Amniotic stem cell (primary cell): ENCODE measurements at places on chromosomes 2 and 18.

GRCh38 chr2:46273919-46274318 is 23.3 kb upstream of the EPAS1 start:
- no peak for DNase-seq

DNA sequence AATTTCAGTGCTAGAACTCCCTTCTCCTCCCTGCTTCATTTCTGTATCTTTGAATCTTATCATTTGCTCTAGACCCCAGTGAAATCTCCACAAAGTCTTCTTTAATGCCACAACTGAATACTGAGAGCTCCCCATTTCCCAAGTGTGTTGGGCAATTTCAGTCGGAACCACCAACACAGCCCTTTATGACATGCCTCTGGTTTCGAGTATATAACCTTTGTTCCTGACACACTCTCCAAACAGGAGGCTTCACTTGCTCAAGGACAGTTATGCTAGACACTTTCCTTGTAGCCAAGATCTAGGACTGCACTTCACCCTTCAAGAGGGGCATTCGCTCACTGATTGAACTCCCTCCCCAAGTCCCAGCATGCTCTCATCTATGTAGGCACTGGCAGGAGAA is 18.6 kb upstream of the TTR start:
- DNase-seq: no peak

DNA sequence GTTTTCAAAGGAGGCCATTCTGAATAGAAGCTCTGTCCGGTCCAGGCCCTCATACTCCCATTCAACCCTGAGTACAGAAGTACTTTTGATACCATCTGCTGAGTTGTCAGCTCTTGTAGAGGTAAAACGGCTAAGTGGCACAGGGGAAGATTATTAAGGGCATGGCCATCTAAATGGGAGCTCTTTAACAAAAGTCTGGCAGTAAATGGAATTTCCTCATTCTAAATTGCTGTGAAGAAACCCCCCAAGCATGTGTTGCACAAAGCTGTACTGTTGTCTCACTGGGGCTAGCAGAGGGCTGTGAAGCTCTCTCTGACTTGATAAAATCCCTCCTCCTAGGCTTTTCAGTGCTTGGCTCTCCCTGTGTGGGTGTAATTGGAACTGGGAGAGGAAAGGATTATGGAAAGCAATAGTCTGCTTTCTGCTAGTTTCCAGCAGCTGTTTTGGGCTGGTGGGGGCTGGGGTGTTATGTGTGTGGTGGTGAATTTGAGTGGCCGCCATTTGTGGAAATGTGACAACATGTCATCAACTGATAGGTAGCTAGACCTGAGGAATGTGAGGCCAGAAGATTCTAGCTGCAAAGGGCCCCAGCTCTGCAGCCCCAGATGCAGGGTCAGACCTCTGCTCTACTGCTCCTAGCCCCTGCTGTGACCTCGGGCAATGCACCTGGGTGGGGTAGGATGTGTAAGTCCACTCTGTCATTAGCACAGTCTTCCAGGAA is 65.1 kb downstream of the MAP4K4 start:
- no peak for DNase-seq

- no peak for DNase-seq
Measured at GRCh38 chr2:30282081-30282480, 50.7 kb downstream of the LBH start.

DNA sequence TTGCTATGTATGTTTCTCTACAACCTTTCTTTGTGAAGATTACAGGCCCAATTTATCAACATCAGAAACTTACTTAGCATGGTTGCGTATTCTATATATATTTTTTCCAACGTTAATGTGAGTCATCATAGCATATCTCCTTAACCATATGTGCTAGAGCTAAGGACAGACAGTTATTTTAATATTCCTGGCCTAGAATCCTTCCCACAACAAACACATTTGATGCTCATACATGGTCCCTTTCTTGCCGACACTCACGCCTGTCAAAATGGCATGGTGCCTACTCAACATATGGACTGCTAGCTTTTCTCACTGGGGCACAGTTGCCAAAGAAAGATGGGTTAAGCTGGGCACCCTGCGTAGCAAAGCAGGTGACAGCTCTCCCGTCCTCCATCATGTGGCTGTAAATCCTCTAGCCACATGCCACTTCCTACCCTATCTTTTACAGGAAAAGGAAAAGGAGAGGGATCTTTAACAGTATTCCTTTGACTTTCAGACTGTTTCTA is 75.2 kb upstream of the GALNT5 start:
- no peak for DNase-seq

DNA sequence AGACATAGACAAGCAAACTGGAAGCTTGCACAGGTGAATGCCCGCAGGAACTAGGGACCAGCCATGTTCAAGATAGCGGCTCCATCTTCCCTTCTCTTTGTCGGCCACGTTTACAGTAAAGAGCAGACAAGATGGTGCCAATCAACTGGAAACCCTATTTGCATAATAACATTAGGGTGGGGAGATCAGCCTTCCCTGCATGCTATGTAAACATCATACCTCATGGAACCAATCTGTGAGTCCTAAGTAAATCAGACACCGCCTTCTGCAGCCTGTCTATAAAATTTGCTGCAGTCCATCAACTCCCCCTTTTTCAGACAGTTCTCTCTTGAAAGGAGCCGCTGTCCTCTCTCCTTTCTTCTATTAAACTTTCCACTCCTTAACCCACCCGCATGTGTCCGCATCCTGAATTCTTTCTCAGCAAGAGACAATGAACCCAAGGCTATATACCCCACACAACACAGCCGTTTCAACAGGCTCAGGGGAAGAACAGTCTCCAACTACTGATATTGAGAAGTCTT is 384.4 kb downstream of the EIPR1 start:
- no peak for DNase-seq

DNA sequence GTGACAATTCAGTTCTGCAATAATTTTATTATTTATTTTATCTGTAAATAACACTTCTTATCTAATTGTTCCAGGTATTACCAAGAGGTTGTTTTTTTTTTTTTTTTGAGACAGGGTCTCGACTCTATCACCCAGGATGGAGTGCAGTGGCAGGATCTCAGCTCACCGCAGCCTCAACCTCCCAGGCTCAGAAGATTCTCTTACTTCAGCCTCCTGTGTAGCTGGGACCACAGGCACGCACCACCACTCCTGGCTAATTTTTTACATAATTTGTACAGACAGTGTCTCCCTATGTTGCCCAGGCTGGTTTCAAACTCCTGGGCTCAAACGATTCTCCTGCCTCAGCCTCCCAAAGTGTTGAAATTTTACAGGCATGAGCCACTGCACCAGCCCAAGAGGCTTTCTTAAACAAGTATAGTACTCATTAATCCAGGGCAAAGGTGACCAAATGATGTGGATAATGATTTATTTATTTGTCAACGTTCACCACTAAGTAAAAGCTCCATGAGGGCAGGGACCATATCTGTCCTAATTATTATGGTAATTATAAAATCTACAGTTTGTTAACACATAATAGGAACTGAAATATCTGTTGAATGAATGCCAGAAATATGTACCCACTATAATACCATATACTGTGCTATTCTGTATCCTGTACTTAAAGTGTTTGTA is 12.0 kb downstream of the STK17B start:
- no peak for DNase-seq

GRCh38 chr18:59866551-59867269 is 33.1 kb upstream of the PMAIP1 start:
- no peak for DNase-seq

GRCh38 chr2:238120463-238121298 is 17.8 kb upstream of the KLHL30 start:
- no peak for DNase-seq

GRCh38 chr2:207045531-207045930 is 106.2 kb downstream of the CPO start:
- DNase-seq: no peak

DNA sequence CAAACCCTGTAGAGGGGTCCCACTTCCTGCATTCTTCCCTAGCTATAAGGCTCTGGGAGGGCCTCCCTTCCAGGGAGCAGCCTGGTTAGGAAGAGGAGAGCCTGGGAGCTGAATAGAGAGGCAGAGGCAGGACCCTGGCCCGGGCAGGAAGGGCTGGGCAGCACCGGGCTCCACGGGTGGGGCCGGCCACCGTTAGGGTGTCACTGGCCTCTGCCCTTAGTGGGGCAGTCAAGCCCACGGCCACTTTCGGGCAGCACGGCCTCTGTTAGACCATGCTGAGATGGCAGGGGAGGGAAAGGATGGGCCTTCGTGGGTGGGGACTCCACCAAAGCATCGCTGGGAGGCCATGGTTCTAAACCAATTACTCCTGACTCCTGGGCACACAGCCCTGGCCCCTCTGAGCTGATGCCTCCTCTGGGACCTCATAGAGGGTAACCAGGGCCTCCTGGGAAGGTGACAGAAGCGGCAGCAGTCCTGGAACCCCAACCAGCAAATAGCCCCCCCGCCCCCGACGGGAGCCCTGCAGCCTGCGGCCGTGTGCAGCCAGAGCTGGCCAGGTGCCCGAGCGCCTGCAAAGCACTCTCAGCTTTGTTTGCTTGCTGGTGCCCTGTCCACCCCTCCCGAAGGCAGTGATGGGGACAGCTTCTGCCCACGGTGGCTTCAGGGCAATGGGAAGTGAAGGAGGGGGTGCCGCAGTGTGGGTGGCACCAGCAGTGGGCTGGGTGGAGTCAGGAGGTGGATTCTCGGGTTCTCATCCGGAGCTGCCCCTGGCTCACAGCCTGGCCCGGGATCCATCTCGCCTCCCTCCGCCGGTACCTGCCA is 16.3 kb upstream of the HPCAL1 start:
- DNase-seq: no peak

DNA sequence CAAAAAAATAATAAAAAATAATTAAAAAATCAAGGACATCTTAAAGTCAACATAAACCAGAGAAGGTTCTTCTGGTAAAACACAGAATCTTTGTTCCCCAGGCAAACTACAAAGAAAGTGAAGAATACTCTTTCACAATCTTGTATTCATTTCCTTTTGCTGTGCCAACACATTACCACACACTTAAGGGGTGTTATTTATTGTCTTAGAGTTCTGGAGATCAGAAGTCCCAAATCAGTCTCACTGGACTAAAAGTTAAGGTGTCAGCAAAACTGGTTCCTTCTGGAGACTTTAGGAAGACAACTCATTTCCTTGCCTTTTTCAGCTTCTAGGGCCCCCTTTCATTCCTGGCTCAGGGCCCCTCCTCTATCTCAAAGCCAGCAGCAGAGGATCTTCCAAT is 12.2 kb upstream of the CAB39 start:
- no peak for DNase-seq

GRCh38 chr18:27616324-27616723 is 431.2 kb upstream of the CHST9 start:
- no peak for DNase-seq

DNA sequence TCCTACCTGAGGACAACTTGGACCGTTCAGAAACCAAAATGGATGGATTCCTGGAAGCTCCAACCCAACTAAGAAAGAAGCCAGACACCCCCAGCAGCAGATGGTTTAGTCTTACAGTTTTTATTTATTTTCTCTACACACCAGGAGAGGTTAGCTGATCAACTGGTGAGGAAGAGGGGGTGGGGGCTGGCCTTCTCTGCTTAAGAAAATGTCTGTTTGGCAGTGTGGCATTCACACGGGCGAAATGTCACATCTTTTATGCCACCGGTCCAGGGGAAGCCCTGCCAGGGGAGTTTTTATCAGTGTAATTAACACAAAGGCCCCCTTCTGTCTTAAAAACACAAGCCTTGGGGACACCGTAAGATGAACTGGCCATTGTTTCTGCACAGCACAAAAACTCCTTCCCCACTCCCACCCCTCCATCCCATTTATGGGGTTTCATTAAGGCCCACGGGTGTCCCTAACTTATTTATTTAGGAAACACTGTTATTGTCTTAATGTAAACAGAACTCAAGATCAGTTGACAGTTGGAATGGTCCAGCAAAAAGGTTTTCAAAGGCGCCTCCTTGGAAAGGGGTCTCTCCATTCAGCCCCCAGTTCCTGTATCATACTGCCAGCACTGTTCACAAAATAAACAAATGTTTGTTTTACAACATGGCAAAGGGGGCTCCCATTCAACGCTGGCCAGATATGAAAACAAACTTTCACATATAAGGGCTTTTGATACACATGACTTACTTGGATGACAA is 217.0 kb downstream of the C1D start:
- no peak for DNase-seq

DNA sequence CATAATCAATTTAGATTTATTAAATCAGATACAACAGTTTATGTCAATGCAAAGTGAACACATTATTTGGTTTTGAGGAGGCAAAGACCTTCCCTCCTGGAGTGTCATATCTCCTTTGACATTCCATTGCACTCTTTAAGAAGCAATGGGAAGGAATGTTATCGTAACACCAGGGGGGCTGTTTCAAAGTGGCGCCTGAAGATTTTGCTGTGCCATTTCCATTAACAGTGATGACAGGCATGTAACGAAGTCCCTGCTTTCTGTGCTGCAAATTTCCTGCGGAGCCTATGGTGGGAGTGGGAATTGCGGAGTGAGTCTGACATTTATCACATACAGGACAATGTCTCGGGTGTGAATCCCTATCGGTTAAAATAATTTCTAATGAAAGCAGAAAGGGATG is 499.6 kb upstream of the RAB6C start:
- DNase-seq: no peak

DNA sequence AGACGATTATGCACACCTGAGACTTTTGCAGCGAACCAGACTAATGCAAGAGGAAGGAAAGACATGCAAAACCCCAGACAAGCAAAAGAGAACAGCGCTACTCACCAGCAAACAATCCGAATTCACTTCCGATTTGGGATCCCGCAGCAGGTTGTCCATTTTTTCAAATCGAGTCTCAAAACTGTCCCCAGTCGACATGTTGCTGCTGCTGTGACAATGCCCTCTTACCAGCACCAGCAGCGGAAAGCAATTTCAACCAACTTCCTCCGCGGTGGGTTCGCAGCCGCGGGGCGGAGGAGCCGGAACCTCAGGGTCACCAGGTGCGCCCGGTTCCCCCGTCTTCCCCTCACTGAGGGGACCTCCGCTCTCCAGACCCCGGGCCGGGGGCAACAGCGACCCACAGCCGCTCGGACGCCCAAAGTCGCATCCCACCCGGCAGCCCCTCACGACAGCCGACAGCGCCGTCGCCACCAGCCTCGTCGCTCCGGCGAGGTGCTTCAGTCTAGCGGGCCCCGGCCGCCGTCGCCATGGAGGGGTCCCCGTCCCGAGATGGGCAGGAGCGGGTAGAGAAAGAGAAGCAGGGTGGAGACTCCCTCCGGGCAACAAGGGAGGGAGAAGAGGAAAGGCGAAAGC is 784 bp downstream of the ROCK1 start:
- no peak for DNase-seq

- DNase-seq: no peak
Measured at GRCh38 chr2:236485519-236485918, 84.1 kb upstream of the ACKR3 start.
